Breast epithelium (tissue), 4 donors: ENCODE measurements at places on chromosomes 6 and 20.

- no peak for DNase-seq
Measured at GRCh38 chr6:26122005-26122388, 34.8 kb downstream of the HFE start.

DNA sequence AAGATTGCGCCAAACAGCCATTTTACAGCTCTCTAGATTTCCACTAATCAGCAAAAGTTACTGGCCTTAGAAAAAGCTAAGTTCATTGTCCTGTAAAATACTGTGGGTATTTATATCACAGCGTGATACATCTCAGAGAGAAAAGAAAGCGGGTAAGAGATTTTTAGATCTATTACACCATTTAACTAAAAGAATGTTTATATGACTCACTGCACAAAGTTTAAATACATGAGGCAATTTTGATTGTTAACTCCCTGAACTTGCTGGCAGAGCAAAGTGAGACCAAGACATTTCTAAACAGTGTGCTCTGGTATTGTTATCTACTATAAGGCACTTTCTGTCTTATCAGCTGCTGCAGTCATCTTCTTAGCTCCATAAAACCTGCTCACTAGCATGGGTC, 314.3 kb downstream of the EPHA7 start:
- no peak for DNase-seq

- DNase-seq: no peak
Measured at GRCh38 chr6:109853426-109853825, 124.7 kb upstream of the GPR6 start.

DNA sequence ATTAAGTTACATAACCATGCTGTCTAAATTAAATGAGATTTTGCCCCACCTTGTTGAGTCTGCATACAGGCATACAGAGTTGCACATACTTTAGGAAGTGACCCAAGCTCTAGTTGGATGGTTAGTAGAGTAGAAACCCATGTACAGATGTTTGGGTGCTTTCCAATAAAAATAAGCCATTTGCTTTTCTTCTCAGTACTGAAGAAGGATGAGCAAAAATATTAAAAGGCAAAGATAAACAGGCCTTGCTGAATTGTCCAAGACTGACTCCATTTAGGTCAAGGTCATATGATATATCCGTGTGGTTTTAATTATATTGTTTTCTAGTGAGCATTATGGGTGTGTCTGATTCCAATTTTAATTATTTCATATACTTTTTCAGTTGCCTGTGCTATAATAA, 589.4 kb downstream of the RFPL4B start:
- no peak for DNase-seq

- no peak for DNase-seq
Measured at GRCh38 chr20:49385465-49385864, 97.0 kb downstream of the KCNB1 start.

- no peak for DNase-seq
Measured at GRCh38 chr20:2742934-2743559, 50.5 kb downstream of the EBF4 start.

DNA sequence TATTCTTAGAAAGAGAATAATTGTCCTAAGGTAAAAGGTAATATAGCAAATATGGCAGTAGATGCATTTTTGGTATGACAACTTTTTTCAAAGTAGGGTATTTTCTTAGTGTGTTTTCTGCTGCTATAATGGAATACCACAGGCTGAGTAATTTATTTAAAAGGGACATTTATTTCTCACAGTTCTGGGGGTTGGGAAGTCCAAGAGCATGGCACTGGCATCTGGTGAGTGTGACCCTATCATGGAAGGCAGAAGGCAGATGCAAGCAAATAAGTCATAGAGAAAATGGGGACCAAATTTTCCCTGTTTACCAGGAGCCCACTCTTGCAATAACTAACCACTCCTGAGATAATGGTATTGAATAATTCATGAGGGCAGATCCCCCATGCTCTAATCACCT, 922.5 kb upstream of the MAN1A1 start:
- DNase-seq: no peak

DNA sequence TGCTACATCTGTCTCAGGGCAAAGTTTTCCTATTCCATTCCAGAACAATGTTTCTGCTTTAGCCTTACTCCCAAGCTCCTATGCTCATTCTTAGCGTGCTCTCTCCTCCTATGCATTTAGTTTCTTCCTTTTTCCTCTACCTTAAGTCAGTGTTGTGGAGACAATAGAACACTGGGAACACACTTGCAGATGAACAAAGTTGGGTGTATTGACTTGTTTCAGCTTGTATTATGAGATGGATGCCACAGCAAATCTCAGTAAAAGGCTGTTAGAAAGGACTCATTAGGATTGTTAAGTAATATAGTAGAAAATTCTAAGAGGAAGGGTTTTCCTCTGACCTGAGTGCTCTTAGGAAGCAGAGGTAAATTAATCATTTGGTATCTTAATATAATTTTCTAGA, 48.4 kb downstream of the BMP5 start:
- DNase-seq: no peak

- DNase-seq: no peak
Measured at GRCh38 chr6:1227935-1228753, 83.8 kb upstream of the FOXQ1 start.

DNA sequence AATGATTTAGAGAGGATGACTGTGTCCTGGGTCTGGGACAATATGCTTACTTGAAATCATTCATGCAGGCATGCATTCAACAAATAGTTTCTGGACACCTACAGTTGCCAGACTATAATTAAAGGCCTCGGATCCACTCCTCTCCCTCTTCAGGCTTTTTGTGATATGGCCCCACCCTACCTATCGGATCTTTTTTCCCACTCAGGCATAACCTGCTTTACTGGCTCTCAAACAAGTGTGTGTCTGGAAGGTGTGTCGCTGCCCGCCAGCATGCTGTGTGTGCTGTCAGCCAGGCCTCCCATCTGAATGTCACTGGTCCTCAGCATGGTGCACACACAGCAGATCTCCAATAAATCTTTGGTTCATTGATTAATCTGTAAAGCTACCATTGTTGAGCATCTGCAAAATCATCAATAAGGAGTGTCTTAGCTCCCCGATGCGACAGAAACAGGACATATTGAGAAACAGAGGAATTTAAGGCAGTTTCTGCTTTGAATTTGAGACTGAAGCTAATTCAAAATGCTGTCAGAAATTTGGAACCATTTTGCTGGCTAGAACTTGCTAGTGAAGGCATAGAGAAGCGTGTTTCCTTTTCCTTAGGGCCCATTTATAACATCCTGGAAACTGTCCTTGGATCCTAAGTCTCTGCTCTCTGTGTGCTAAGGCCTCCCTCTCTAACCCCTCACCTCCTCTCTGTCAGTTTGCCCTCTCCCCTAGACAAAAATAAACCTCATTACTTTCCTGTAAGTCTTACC, 23.5 kb upstream of the CCN6 start:
- DNase-seq: no peak

GRCh38 chr6:112799889-112800288, 452.8 kb downstream of the RFPL4B start:
- no peak for DNase-seq

- DNase-seq: no peak
Measured at GRCh38 chr6:36862164-36862847, 12.3 kb downstream of the PPIL1 start.

DNA sequence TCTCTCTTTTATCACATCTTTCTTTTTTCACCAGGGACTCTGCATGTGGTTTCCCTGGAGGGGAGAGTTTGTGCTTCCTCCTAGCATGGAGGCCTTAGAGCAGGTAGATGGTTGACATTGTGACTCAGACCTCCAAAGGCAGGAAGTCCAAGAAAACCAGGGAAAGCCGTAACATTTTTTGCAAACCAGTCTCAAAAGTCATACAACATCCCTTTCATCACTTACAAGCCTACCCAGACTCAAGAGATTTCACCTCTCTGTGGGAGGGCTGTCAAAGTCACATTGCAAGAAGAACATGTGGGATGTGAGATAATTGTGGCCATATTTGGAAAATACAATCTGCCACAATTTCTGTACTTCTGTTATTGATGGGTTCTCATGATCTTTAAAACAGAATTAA, 46.2 kb downstream of the SNRNP48 start:
- no peak for DNase-seq

GRCh38 chr6:54998576-54998975, 152.0 kb downstream of the FAM83B start:
- DNase-seq: no peak

DNA sequence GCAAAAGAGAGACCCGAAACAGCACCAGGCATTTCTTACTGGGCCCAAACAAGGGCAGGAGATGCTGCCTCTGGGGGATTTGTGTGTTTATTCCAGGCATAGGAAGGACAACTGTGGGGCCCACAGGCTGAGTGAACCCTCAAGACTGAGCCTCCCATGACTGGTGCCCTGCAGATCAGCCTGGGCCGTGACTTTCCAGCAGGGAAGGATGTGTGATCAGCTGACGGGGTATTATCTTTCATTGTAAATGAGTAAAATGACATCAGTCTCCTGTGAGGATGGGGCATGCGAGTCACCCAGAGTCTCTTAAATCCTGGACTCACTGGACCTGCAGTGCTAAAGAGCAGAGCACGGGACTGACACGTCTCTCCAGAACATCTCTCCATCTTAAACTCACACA, 3.9 kb upstream of the TEAD3 start:
- no peak for DNase-seq

GRCh38 chr6:43142101-43142500, 29.0 kb upstream of the SRF start:
- no peak for DNase-seq

- DNase-seq: no peak
Measured at GRCh38 chr6:7523922-7524321, 17.5 kb upstream of the DSP start.

GRCh38 chr6:151325075-151326050, 66.0 kb downstream of the ZBTB2 start:
- peak; percentile 53 for DNase-seq

- DNase-seq: no peak
Measured at GRCh38 chr20:19253316-19253715, 40.9 kb downstream of the SLC24A3 start.

- no peak for DNase-seq
Measured at GRCh38 chr20:3661060-3661813, 2.0 kb downstream of the GFRA4 start.
